ENCODE measurements at places on chromosomes 16 and 17.

DNA sequence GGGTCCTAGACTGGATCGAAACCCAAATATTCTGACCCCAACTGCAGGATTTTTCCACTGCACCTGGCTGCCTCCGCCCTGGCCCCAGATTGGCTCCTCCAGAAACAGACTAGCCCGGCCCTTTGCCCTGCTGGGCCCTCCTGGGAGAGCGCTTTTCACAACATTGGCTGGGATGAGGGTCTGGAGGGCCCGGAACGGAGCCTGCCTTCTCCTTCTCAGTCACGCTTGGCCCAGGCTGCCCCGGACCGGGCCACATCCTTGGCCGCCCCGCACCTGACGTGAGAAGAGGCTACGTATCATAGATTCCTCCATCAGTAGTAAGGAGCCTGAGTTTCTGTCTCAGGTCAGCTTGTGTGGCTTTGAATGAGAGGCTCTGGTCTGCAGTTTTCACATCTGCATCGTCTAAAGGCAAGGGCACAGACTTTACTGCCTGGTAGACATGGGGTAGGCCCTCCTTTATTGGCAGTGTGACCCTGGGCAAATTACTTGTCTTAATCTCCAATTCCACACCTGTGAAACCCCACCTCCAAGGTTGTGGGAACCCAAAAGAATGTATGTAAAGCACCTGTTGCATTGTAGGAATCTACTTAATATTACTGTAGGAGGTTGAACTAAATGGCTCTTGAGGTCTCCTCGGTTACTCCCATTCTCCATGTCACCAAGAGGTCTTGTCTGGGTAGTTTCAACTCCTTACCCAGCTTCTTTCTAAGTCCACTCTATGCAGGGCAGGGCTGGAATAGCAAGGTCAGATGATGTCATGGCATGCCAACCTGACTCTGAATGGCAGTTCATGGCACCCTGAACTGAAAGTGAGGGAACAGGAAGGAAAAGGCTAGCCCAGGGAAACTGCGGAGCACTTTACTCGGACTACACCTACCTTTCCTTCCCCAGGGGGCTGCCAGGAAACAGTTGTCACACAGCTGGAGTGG is 661 bp downstream of the LRRC3C start:
- peak; percentile 32 for DNase-seq

DNA sequence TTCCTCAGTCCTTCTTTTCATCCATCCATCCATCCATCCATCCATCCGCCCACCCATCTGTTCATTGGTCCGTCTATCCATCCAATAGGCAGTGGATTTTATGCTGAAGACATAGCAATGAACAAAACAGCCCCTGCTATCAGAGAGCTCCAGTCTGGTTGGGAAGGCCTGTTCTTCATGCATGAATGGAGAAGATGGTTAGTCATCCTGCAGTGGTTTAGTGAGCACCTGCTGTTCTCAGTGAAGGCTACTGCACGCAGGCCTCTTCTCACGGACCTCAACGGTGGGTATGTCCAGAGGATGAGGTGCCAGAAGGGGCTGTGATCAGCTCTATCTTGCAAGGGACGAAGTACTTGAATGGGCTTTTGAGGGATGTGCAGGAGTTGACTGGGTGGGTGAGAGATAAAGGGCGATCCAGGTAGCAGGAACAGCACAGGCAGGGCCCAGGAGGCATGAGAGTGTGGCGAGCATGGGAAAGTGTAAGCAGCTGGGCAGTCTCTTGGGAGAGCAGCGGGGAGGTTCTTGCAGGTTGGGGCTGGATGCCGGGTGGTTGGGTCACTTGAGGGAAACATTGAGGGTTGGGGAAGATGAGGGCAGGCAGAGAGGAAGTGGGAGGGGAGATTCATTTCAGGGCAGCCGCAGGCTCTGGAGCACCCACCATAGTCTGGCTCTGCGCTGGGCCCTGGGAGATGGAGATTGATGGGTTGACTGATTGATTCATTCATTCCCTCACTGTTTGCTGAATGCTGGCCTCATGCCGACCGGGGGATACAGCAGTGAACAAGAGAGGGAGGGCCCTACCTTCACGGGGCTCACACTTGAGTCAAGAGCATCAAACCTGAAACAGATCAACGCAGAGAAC is 115.0 kb upstream of the CIBAR2 start:
- DNase-seq, result no peak

- no peak for DNase-seq
These were observed 4.4 kb upstream of the ARMC7 start for GRCh38 chr17:75105126-75106080.

- no peak for DNase-seq
These were observed 44.5 kb downstream of the LITAF start for GRCh38 chr16:11542069-11542744.
